Sciatic nerve (tissue), 2 donors: ENCODE measurements at places on chromosomes 16 and 17.
A peak's percentile ranks its signal among the peaks of the same experiment; 100 is the strongest.

DNA sequence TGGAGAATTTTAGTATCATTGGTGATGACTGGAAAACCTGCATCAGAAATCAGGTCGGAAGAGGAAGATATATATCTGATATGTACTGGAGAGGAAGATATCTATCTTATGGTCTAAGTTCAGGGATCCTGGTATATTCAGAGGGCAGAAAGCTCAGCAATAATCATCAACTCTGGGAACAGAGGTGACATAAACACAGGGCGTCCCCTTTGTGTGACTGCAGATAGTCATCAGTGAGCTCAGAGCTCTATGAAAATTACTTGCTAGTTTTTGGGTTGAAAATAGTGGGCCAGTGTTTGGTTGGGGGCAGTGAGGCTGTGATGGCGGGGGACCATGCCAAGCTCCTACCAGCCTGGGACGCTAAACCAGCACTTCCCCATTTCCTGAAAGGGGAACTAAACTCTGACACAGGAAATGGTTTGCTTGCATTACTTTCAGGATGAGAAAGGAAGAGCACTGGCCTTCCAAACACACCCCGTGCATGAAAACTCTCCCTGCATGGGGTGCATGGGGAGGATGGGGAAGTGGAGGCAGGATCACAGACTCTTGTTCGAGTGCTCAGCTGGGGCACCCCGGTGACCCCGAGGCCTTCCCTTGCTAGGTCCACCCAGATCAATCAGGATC is 15.8 kb downstream of the NOD2 start:
- DNase-seq: no peak

DNA sequence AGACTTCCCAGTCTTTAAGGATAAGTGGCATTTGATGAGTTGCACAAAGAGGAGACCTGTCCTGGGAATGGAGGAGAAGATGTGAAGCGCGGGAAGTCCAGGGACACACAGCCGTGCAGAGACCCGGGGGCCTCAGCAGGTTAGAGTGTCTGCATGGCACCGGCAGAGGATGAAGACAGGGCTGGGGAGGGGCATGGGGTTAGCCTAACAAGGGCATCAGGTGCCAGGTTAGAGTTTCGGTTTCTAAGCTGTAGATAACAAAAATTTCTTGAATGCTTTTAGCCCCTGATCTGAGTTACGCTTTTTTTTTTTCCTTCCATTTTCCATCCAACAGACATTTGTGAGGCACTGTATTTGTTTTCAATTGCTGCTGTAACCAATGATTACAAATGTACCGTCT is 594.3 kb downstream of the MAF start:
- DNase-seq: no peak

DNA sequence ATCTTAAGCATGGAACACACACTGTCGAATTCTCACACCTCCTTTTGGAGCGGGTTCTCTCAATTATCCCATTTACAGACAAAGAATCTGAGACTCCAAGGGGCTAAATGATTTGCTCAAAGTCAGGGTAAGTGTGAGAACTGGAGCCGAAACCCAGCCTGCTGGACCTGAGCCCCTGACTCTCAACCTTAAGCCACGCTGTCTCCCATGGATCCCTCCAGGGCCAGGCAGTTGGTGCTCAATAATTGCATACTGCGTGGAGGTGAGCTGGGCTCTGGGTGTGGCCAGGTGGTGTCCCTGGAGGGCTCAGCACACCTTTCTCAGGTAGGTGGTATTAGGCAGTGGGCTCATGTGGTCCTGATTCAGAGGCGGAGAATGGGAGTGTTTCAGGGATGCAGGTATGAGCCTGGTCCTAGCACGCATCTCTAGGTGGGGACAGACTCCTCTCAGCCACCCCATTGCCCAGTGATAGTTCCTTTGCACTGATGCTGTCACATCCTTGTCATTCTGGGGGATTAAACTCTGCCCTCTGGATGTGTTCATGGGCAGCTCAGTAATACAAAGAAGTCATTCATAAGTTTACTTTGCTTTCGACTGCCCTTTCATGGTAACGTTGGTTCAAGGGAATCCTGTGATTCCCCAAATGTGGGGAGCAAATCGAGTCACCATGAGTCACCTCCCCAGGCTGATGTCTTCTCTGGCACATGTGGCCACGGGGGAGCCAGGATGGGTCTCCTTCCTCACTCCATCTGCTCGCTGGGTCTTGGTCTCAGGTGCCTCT is 399.5 kb upstream of the TNRC6C start:
- no peak for DNase-seq

DNA sequence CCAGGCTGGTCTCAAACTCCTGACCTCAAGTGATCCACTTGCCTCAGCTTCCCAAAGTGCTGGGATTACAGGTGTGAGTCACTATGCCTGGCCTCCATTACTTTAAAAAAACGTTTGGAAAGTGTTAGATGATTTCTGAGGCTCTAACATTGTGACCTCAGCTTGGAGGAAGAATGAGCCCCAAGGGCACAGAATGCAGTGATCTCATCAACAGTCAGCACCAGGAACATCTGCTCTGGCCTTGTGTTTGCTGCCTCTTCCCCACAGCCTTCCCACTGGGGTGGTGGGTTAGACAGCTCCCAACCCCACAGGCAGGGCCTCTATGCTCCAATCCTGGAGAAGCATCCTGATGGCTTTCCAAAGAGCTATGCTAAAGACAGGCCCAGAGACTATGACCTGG is 37.7 kb upstream of the SREBF1 start:
- DNase-seq: no peak

DNA sequence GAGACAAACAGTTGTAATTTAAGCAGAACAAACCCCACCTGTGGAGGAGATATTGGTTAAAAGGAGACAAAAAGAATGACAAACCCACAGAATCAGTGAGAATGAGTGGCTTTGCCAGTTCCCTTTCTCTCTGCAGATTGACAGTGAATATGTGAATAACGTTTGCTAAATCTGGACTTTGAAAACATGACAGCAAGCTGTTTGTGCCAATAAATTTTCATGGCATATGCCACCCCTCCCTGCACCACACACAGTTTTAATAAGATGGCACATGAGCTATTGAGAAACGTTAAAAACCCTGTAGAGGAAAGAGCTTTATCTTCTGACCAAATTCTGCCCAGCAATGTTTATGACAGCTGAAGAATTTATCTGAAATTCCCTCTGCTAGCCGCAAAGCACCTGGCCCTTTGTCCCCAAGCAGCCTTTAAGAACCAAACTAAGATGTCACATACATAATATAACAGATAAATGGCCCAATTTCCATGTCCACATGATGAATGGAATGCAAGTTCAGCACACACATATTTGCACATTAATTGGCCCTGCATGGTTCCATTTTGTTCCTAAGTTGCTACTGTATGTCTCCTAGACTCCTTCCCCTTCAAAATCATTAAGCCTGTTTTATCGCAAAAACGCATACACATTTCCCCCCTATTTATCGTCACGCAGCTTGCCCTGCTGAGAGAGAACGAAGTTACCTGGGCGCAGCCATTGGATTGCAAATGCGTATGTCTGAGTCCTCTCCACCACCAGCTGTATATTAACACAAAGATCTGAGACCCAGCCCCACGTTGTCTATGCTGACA is 773.5 kb upstream of the EEF2KMT start:
- DNase-seq: no peak

DNA sequence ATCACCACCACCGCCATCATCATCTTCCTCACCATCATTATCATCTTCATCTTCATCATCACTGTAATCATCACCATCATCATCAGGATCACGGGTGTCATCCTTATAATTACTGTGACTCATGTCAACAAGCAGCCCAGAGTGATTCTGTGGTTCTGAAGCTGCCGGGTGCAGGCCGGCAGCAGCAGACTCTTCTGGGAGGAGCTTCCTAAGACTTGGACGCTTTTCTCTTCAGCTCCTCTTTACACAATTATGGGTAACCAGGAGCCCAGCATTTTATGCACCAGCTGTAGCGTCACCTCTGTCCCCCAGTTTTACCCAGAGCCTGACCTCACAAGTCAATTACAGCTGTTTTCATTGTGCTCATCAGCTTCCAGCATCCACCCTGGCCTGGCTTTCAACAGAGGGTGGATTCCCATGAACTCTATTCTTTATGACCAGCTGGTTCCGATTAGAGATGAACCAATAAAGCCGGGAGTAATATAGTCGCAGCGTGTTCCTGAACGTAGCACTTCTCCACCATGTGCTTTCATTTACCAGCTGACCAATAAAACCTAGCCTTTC is 275.8 kb downstream of the FOXL1 start:
- no peak for DNase-seq

DNA sequence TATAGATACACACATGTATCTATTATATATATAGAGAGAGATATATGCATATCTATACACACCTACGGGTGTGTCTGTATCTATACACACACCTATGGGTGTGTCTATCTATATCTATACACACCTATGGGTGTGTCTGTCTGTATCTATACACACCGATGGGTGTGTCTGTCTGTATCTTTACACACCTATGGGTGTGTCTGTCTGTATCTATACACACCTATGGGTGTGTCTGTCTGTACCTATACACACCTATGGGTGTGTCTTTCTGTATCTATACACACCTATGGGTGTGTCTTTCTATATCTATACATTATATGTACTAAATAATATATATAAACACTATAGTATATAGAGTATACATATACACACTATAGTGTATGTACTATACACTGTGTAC is 738.5 kb downstream of the MAF start:
- DNase-seq: no peak

DNA sequence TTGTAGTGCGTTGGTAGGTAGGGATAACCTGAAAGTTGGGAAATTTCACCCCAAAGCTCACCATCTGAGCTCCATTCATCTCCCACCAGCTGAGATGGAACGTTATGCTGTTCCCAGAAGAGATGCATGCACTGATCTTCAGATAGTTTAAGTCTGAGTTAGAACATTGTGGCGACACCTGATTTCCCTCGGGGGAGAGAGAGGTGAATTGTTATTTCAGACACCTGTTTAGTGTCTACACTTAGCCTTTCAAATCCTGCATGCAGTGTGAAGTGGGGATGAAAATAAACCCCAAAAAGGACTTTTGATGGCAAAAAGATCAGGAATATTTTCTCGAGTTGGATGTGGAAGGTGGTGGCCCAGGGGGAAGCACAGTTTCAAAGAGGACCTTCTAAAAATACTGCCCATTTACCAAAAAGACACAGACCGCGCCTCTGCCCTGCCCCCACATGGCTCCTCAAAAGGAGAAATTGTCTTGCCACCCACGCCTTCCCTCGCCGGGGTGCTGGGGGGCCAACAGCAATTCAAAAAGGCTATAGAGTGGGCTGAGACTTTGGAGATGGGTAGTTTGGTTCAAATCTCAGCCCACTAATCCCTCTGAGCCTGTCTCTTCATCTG is 11.4 kb downstream of the CIITA start:
- no peak for DNase-seq

DNA sequence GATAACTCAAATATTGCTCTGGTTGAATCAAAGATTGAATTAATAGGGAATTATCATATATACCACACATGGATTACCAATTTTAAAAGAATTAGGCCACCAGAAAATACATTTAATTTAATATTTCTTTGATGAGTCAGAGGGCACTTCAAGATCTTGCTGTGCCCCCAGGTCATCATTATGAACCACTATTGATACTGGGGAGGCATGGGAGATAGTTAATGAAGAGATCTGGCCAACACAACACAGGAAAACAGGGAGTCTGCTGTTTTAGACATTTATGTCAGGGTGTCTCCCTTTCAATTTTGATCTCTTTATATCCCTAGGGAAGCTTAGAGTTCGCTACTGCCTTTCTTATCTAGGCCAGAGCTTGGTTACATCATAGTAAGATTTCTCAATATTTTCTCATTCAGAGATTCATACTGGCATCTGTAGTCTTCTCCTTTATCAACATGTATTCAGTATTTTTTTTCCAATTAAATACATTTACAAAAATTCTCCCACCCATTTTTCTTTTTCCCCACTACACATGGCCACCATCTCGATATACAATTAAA is 158.3 kb upstream of the ZFHX3 start:
- DNase-seq: no peak

DNA sequence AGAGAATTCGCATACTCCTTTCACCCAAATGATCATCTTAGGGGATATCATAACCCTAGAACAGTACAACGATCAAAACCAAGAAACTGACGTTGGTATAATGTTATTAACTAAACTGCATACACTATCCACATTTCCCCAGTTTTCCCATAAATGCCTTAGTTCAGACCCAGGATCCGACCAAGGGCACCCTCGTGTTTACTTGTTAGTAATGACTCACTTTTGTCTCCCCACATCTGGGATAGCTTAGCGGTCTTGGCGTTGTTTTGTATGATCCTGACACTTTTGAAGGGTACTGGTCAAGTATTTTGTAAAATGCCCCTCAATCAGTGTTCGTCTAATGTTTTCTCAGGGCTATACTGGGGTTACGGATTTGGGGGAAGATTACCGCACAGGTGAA is 8.0 kb downstream of the HS3ST3A1 start:
- DNase-seq: no peak

GRCh38 chr16:84925092-84925772 is 86.1 kb downstream of the ZDHHC7 start:
- peak; percentile 87 for DNase-seq

- DNase-seq: no peak
These were observed 21.9 kb upstream of the SSTR2 start for GRCh38 chr17:73142872-73143381.

DNA sequence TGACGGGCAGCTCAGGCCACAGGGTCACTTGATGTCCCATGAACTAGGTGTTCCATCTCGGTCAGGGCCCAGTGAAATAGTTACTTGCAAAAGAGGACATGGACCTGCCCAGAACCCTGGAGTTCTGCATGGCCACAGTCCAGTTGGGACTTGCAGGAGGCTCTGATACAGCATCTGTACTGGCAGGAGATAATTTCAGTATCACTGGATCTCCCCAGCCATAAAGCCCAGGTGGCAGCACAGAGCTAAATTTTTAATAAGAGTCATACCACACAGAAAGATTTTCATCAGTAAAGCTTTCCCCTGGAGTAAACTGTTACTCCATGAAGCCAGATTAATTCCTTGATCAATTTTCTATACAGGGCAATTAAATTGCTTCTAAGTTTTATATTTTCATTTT is 18.0 kb upstream of the SLC16A5 start:
- DNase-seq: no peak

DNA sequence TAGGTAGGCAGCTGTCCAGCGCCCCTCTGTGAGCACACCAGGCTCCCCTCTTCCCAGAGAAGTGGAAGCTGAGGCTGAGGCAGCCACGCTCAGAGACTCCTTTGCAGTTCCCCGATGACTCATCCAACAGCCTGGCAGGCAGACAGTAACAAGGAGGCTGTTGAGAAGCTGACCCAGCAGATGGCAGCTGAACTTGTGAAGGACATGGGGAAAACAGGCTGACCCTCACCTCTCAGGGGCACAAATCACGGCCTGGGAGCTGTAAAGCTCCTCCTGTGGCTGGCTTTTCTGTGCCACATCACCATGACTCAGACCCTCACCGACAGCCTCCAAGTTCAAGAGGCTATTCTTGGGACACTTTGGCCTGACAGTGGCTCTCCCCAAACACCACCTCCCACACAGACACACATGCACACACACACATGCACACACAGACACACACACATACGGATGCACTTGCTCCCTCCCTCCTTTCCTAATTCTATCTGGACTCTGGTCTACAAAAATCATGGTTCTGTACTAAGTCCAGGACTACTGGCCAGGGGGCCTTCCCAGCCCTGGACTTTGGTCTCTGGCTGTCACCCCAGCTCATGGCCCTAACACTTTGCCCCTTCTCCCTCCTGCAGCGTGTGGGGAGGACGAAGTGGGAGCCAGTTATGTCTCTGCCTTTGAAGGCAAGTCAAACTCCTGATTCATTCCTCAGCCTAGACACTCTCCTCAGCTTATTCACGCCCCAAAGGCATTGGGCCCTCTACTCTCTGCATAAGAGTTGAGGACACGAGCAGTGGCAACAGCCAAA is 23.2 kb downstream of the MAP3K14 start:
- peak; percentile 77 for DNase-seq
